ENCODE measurements at places on chromosomes 13 and 19. TPM values are rescaled to one million over a fixed set of nuclear protein-coding genes. Genes with fewer than 3 reads are reported as not detected.

DNA sequence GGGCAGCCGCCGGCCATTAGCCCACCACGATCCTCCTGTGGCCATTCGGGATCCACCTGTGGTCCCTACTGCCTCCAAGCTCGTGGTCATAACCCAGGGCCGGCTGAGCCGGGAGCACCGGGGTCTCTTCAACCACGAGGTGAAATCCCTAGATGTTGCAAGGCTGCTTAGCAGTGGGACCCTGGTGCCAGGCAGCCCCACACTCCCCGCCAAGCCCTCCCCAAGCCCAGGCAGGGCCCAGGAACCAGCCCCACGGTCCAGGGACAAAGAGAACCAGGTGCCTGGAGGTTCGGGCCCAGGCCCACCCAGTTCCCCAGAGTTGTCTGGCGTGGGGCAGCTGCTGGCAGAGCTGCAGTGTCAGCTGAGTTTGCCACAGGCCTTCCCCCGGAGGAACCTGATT is 3.4 kb upstream of the TMEM145 start:
- no peak for DNase-seq

DNA sequence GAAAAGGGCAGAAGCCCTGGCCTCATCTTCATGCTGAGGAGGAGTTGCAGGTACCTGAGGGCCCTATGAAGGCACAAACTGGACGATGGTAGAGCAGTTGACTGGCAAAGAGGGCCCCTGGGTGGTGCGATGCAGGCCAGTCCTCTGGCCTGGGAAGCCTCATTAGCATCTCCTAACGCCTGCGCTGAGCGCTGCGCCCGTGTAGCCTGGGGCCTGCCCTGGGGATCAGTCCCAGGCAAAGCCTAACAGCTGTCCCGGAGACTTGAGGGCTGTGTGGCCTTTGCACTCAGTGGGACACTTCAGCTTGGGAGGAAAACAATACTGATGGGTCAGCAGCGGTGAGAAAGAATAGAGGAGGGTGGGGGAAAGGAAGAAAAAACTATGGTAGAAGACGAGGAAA is 187.7 kb downstream of the RAP2A start:
- DNase-seq, result no peak

- peak; percentile 39 for DNase-seq
Measured at GRCh38 chr19:8321986-8322637, 816 bp downstream of the RPS28 start.

DNA sequence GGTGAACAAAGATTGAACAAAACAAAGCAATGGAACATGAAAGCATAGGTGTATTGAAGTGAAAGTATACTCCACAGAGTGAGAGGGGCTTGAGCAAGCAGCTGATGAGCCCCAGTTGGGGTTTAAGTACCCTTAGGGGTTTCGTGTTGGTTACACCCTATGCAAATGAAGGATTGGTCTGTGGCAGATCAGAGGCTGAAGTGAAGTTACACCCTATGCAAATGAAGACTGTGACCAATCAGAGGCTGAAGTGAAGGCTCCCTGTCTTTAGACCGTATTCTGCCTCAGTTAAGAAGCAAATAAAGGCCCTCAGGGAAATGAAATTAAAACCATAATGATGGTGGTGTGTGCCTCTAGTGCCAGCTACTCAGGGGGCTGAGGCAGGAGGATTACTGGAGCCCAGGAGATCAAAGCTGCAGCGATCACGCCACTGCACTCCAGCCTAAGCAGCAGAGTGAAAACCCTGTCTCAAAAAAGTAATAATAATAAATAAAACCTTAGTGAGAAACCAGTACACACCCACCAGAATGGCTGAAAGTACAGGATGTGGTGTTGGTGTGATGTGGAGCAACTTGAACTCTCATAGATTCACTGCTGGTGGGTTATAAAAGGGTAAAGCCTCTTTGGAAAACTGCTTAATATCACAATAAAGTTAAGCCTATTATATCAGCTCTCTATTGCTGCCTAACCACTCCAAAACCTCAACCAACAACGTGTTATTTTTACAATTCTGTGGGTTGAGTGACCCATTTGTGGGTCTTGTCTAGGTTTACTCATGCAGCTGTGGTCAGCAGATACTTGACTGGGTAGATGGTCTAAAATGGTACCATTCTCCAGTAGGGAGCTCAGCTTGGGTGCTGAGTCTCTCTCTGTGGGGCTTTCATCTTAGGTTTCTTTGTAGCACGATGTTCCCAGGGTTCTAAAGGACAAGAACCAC is 12.8 kb upstream of the UPF3A start:
- DNase-seq, result no peak

- DNase-seq, result no peak
Measured at GRCh38 chr19:16892868-16893685, 4.3 kb downstream of the F2RL3 start.

GRCh38 chr19:32343550-32344262 is 1.7 kb upstream of the ZNF507 start:
- DNase-seq, result no peak

- no peak for DNase-seq
Measured at GRCh38 chr13:92682832-92683517, 543.6 kb upstream of the GPC6 start.

DNA sequence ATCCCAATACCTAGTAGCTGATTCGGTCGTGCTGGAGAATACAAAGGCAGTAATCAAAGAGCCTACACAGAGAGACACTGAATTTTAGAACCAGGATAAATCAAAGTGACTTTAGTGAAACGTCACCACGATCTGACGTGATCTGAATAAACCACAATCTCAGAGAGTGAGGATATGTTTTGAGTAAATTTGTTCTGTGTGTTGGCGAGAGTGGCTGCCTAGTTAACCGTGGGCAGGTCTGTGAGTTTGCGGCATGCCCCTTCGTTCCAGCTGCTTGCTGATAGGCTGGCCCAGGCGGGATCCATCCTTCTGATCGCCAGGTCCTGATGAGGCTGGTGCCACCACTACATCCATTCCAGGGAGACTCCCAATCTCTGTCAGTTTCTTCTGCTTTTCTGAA is 40.4 kb downstream of the LRCH1 start:
- DNase-seq, result no peak

DNA sequence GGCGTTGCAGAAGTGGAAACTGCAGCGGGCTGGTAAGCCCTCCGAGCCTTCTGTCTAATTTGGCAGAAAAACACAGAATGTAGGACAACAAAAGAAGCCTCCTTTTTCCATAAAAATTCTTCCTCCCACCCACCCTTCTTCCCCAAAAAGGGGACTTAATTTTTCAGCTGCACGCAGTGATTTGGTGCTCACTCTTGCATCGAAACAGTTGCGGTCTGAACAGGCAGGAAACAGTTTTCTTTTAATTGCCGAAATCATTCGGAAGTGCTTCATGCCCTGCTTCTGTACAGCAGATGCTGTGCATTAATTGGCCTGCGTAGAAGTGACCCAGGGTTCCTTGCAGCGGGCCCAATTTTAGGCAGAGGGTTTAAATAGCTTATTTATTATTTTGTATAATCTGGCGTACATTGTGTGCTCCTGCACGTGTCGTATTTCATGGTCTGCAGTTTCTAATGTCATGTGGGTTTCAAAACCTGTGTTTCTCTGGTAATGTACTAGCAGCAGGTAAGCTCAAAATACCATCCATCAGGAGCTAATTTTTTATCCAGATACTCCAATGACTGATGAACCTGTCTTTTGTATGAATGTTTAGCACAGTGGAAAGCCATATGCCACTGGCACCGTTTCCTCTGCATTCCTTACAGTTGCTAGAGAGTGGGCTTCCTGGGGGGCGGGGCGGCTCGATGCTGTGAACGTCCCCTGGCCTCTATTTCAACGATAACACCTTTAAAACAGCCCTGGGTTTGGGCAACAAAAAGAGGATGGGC is 66.6 kb downstream of the GGACT start:
- no peak for DNase-seq

DNA sequence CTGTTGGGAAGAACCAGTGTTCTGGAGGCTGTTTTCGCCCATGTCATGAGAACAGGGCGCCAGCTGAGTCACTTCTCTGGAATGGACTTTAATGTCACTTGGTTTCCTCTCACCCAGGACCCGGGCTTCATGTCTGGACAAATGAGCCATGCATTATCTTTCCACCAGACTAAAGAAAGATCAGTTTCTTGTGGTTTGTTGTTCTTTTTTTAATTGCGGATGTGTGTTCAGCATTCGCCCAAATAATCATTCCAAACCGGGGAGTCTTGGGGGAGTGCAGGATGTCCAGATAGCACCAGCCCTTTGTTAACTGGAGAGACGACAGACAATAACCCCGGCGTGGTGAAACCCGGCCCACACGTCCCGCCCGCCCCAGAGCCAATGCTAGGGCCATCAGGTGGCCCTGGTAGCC is 102.5 kb downstream of the COL4A2 start:
- DNase-seq, result no peak

DNA sequence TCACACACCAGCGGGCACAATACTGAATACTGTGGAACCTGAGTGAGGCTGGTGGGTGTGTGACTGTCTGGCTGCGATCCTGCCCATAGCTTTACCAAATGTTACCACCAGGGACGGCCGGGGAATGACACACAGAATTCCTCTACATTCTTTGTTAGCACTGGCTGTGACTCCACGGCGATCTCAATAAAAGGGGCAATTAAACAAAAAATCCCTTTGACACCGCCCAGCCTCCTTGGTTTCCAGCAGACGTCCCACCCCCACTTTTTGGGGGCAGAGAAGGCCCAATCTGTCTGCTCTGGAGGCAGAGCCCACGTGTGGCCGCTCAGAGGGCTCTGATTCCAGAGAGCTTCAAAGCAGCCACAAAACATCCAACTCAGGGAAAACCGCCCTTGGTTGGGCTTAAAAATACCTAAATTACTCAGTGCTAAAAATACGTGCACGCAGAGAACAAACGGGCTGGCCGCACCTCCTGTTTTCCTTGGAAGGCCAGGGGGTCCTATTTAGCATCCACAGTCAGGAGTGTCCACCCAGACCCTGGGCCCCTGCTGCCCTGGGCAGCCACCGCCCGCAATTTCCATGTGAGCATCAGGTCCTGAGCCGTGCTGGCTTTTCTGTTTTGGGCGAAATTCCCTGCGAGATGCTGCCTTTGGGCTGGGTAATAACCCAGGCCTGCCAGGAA is 47.8 kb downstream of the GADD45B start:
- DNase-seq, result peak; percentile 92

DNA sequence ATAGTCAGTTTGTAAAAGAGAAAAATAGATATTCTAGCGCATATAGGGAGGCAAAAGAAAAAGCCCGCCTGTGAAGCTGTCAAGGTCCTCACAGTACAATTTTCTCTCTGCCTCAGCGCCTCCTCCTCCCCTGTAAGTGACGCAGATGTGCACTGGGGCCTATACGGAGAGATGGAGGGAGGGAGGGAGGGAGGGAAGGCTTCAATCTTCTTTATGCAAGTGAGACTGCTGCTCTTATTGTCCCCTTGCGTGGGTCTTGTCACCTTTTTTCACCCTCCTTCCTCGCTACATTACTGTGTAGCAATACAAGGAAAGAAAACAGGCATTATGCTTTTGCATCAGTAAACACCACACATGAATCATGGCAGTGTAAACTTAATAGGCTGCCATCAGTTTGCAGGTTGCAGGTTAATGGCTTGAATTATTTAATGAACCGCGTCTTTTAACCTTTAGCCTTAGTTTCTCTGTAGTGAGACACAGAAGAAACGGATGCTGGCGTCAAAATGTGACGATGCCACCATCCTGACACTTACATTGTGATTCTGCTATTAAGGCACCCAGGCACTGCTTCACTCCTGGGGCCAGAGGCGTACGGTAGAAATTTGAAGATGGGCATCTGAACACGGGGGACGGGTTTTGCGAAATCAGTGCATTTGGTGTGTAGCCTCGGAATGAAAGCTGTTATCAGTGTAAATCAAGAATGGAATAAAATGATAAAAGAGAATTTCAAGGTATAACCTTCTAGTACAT is at the start of gene KLHL1:
TSS of gene KLHL1 (minus strand) at position 97 of the 750 bp plus-strand sequence. CDS start 753 bp downstream, outside the sequence.
- DNase-seq, result no peak

- DNase-seq, result no peak
Measured at GRCh38 chr19:38386300-38386970, 1.4 kb downstream of the GGN start.

DNA sequence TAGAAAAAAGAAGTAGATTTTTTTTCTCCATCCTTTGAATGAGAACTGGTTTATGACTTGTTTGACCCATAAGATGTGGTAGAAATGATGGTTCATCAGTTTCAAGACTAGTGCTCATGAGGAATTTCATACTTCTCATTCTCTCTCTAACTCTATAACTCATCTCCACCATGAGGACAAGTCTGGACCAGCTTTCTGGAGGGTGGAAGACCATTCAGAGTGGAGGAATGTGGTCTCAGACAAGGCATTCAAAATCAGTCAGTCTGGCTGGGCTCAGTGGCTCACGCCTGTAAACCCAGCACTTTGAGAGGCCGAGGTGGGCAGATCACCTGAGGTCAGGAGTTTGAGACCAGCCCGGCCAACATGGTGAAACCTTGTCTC is 3.5 kb upstream of the EID2 start:
- no peak for DNase-seq

GRCh38 chr13:40863723-40864122 is 74.3 kb downstream of the SLC25A15 start:
- no peak for DNase-seq

The SRRM5 gene
- not detected for polyA plus RNA-seq

The LILRB5 gene
- polyA plus RNA-seq, result not detected

The AZU1 gene
- polyA plus RNA-seq, result not detected

The PAF1 gene
- polyA plus RNA-seq, result 44.2 TPM

The THSD1 gene
- polyA plus RNA-seq, result 11.5 TPM

The OR10H1 gene
- polyA plus RNA-seq, result not detected

The OSCAR gene
- polyA plus RNA-seq, result 2.9 TPM

The USHBP1 gene
- polyA plus RNA-seq, result not detected

The MCEMP1 gene
- polyA plus RNA-seq, result not detected

The TGFBR3L gene
- 24.3 TPM for polyA plus RNA-seq

Data from GM23248 (cell line).